ENCODE measurements at places on chromosomes 2 and 18.

DNA sequence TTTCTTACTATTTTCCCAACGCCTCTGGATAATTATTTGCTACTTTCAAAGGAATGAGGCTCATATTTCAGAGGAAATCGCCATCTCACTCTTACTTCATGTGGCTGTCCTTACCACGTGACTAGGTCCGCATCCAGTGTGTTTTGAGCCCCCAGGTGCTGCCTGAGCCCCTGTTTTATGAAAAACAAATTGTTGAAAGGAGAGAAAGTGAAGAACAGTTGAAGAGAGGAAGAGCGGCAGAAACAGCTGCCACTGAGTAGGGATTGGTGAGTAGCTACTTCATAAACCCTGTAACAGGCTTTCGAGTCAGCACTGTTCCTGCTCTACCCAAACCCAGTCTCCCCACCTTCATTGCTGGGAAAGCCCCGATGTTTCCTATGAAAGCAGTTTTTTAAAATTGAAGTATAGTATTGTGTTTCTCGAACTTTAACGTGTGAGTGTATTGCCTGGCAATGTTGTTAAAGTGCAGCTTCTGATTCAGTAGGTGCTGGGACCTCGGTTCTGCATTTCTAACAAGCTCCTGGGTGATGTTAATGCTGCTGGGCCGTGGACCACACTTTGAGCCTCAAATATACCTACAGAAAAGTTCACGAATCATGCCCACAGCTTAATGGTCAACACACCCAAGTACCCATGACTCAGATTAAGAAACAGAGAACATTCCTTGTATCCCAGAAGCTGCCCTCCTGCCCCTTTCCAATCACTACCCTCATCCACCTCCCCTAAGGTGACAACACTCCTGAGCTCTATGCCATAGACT is 39.7 kb downstream of the TMEM177 start:
- DNase-seq: no peak

- no peak for DNase-seq
Measured at GRCh38 chr2:37782721-37783371, 111.4 kb upstream of the CDC42EP3 start.

DNA sequence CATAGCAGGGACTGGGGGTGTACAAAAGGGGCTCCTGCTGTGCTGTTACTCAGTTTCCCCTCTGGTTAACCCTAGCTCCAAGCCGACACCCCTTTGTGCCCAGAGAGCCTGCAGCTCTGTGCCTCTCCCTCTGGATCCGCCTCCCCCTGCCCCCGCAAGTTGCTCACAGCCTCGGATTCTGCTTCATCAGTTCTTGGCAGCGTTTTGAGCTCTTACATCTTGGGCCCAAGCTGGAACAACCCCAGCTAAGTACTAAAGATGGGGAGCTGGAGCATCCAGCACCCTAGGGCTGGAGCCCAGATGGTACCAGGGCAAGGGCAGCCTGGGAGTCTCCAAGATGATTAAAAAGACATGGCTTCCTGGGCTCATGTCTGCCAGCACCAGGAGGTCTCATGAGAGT is 40.7 kb downstream of the POMC start:
- peak; percentile 44 for DNase-seq

DNA sequence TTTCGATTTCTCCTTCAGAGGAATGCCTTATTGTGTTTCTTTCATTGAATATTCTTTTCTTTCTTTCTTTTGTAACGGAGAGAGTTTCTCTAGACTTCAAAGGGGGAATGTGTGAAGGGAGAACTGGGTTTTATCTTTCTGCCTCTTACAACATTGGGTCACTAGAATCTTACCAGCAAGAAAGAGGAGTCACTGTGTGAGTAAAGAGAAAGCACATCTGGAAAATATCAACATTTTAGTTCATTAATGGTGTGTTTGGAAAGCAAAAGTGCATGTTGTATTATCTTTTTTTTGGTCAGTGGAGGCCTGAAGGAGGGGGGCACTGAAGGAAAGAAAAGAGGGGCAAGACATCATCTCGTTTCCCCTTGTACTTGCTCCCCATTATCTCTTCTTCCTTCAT is 86.6 kb upstream of the THOC1 start:
- no peak for DNase-seq
